Heart right ventricle (tissue), 16 donors: ENCODE measurements at places on chromosomes 5 and 9. TPM values are rescaled to one million over a fixed set of nuclear protein-coding genes. Genes with fewer than 3 reads are reported as not detected.

Gene C9orf153
- total RNA-seq: 0.36 TPM

Gene LYSMD3
- 15.2 TPM for total RNA-seq

Gene SPATA6L
- 1.5 TPM for total RNA-seq

Gene SLC27A6
- total RNA-seq: 41.3 TPM

Gene FAM163B
- not detected for total RNA-seq

Gene HRH2
- total RNA-seq: 52.7 TPM

Gene SLC6A18
- not detected for total RNA-seq

Gene CCNO
- total RNA-seq: 0.41 TPM

Gene GLRA1
- total RNA-seq: not detected

Gene GRIA1
- 0.23 TPM for total RNA-seq

DNA sequence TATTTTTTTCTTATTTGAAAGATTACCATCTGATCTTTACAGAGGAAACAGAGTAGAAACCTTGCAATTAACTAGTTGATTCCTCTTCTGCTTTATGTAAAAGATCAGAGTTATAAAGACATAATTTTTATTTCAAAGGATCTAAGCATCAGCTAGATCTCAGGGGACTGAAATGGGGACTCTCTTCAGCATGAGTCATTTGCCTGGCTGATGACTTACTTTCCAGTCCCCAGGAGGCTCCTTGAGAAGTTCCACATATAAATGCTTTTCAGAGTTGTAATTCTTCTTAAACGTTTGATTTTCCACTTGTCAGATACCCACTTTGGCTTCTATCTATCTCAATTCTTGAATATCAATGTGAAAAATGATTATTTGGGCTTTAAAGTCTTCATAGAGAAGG is 389.4 kb downstream of the RAB3C start:
- no peak for DNase-seq

- DNase-seq: no peak
These were observed 2.7 kb upstream of the CNOT6 start for GRCh38 chr5:180491496-180491895.

DNA sequence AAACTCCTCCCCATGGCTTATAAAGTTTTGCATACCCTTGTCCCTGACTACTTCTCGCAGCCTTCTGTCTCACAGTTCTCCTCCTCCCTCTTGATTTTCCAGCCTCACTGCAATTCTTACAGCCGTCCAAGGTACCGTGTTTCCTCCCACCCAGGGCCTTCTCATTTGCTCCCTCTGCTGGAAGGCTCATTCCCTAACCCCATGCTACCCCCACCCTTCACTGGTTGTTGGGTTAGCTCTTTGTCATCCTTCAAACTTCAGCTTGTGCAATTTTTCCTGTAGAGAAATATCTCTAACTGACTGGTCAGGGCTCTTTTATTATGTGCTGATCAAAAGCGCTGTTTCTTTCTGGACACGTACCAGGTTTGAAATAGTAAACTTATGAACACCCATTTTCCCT is 329.2 kb downstream of the EBF1 start:
- DNase-seq: no peak

DNA sequence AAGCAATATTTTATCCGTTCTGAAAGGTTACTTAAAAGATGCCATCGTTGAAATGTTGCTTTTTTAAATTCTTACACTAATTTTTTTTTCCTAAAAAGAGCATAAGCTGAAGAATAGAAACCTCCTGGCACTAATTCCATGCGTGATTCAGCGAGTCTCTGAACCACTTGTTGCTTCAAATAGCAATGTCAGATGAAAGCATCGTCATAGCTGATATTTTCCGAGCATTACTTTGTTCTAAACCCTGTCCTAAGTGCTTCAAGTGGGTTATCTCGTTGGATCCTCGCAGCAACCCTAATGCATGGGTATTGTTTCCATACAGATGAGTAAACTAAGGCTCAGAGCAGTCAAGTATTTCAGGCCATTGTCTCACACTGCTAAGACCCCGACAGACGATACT is 79.7 kb downstream of the CDH6 start:
- no peak for DNase-seq

DNA sequence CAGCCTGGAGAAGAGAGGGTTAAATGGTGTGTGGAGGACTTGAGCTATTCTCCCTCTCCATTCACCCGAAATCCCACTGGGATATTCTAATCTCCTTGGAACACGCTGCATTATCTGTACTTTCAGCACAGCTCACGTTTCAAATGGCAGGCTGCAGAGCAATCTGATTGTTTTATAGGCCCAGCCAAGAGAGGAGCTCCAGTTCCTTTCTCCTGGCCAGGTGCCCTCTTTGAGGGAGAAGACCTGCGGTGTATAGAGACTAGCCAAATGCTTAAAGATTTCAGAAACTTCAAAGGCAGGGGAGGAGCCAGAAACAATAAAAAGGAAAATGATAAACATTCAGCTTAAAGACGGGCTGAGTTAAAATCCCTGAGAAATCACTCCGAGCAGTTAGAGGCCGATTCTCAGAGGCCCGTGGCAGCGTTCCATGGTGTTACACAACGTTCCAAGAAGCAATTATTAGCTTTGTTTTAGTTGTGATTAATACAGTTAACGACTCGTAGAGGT is 564.0 kb upstream of the KLF4 start:
- peak; percentile 61 for DNase-seq

GRCh38 chr5:173101245-173101644 is 43.1 kb upstream of the BNIP1 start:
- no peak for DNase-seq

DNA sequence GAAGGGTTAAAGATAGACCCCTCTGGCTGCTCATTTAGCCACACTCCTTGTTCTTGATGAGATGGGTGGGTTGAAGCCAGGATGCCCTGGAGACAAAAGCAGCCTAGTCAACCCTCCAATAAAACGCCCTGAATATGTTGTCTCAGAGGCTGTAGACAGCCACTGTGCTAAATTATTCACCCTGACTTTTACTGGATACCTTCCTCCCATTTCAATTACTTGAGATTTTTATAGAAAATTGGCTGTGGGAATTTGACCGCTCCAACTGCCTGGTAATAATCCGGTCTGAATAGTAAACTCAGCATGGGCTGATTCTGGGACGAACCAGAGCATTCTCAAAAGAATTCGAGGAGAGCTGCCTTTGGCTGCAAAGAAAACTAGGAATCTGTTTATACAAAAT is 104.2 kb downstream of the SNX18 start:
- DNase-seq: no peak

- no peak for DNase-seq
These were observed 40.8 kb upstream of the CLK4 start for GRCh38 chr5:178667688-178668087.

DNA sequence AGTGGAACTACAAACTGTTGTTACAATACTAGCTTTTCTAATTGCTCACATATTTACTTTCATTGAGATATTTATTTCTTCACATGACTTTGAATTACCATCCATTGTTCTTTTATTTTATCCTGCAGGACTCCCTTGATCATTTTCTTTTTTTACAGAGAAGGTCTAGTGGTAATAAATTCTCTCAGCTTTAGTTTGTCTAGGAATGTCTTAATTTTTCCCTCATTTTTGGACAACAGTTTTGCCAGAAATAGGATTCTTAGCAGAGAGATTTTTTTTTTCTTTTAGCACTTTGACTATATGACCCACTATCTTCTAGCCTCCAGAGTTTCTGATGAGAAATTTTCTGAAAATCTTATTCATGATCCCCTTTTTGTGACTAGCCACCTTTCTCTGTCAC is 47.3 kb upstream of the STARD4 start:
- DNase-seq: no peak

- DNase-seq: peak; percentile 47
These were observed 101.8 kb downstream of the ESM1 start for GRCh38 chr5:54883374-54884194.

- DNase-seq: no peak
These were observed 757 bp downstream of the ANKRD34B start for GRCh38 chr5:80569086-80569960.

DNA sequence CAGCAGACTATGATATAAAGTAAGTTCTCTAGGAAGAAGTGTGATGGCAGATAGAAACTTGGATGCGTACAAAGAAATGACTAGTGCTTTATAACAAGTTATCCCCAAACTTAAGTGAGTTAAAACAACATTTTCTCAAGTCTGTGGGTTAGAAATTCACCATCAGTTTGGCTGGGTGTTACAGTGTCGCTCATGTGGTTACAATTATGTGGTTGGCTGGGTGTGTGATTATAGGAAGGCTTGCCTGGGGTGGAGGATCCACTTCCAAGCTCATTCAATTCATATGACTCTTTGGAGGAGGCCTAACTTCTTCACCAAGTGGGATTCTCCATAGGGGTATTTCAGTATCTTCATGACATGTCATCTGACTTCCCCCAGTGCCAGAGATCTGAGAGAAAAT is 10.3 kb upstream of the C9orf40 start:
- no peak for DNase-seq
